Activated CD8-positive, alpha-beta memory T cell treated with anti-CD3 and anti-CD28 coated beads for 48 hours (primary cell): ENCODE measurements at places on chromosomes 3 and 15.

GRCh38 chr3:55804170-55805095, 317.3 kb upstream of the WNT5A start:
- DNase-seq: no peak

- no peak for DNase-seq
Measured at GRCh38 chr3:120420360-120420759, 30.4 kb downstream of the FSTL1 start.

GRCh38 chr3:33711100-33711499, 7.0 kb downstream of the CLASP2 start:
- DNase-seq: no peak

DNA sequence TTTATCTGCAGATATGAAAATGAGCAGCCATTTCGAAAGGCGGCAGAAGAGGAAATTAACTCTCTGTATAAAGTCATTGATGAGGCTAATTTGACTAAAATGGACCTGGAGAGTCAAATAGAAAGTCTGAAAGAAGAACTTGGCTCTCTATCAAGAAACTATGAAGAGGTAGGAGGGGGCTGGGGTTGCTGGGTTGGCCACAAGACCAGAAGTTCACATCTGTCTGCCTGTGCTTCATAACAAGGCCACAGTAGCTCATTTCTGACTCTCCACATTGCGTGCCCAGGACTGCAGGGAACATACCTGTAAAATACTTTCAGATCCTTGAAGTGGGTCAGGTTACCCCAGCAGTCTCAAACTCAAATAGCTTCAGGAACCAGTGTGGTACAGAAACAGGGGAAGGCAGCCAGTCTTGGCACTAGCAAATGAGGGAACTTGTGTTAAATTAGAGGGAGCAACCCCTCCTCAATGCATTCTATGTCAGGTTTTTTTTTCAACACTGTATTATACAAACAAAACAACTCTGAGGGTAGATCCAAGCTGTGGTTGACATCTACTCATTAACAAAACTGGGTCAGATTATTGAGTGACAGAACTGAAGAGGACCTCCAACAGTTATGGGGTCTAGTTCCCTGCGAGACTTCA, 48.7 kb downstream of the BFSP2 start:
- peak; percentile 8 for DNase-seq

DNA sequence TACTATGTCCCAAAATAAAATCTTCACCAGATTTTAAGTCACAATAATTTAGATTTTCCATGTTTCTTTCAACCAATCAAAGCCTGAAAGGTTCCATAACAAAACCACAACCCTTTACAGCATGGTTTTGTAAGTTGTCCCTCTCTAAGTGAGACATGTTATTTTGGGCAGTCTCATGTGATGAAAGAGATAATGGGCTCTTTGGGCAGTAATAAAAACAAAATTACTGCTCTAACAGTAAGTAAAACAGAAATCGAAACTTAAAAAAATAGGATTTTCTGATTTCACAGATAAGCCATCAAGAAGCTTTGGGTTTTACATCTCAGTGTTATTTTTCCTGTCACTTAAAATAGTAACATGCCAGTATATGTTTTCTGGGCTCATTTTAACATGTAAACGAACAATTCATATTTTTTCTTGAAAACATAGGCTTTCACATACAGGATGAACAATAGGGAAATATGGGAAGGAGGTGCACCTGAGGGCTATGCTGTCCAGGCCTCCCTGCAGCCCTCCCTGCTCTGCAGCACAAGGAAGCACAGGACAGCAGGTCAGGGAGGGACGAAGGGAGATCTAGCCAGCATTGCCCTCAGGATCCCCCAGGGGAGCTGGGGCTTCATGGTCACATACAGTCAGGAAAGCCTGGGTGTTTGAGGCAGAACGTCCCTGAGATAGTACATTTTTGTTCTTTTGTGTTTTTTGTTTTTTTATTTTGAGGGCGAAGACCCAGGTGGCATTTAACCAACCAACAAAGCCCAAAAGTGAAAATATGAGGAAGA, 157.4 kb downstream of the SHOX2 start:
- DNase-seq: no peak

DNA sequence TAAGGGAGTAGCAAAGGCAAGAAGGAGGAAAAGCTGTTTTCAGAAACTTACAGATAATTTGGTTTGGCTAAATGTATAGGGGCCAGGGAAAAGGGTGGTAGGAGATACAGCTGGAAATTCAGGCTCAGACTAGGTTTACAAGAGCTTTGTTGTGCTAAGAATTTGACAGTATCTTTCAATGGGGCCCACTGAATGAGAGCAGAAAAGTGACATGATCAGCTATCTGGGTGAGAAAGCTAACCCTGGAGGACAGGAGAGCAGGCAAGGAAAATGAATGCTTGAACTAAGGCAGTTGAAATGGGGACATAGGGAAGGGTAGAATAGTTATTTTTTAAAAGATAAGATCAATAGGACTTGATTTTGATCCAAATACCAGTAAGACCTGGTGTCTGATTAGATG, 2.8 kb upstream of the EIF4G1 start:
- DNase-seq: no peak

DNA sequence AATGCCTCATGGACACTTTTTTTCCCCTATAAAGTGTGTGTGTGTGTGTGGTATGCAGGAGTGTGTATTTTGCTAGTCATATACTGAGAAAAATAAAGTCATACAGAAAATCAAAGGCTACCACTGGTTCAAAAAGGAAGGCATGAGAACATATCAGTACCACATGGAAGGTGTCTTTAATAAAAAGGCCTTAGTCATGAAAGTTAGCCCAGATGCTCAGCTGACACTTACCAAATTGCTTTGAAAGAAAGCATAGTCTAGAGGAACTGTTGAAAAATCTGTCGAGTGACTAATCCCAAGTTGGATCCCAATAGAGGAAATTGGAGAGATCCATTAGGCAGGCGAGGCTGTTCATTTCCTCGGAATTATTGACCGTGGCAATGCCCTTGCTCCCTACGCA, 432.9 kb upstream of the CFAP20DC start:
- DNase-seq: no peak

DNA sequence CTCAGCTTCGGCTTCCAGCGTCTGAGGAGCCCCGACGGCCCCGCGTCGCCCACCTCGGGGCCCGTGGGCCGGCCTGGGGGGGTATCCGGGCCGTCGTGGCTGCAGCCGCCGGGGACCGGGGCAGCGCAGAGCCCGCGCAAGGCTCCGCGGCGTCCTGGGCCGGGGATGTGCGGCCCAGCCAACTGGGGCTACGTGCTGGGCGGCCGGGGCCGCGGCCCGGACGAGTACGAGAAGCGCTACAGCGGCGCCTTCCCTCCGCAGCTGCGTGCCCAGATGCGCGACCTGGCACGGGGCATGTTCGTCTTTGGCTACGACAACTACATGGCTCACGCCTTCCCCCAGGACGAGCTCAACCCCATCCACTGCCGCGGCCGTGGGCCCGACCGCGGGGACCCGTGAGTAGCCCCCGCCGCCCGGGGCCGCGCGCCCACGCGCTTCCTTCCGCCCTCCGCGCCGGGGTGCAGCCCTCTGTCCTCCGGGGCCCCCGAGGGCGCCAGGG, 462 bp downstream of the EDEM1 start:
- no peak for DNase-seq

- no peak for DNase-seq
Measured at GRCh38 chr3:116473602-116474001, 28.3 kb upstream of the LSAMP start.

DNA sequence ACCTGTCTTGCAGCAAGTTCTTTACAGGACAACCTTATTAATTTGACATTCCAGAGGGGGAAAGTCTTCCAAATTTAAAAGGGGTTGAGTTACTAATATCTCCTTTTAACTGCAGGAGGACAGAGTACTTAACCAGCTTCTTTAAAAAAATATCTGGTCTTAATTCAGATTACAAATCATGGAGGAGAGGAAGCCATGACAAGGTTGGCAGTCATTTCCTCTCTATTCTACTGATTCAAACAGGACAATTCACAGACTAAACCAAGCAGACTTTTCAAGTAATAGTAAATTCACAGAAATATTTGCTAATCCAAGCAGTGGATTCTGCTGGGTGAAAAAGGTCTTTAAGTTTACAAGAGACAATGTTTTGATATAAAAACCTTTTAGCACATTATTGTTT, 185.3 kb downstream of the CFAP20DC start:
- DNase-seq: no peak

DNA sequence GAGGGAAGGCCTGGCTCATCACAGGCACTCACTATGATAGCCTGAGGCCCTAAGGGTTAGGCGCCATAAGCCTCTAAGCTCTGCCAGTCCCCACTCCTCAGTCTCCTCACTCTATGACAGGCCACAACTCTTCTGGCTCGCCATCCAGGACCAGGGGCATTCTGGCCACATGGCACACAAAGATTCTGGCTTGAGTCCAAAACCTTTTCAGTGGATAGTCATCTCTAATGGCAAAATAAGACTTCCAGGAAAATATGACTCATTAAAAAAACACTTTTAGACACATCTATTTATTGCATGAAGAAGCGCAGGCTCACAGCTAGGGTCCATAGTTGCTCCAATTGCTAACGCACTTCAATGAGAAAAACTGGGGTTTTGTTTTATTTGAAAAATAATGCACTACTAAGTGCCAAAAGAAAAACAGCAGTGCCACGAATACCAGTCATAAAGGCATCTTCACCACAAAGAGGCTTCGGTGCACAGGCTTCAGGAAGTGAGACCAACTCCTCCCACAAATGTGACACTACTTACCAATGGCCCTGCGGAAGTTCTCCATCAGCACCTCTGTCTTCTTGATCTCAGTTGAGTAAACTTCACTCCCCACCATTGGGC, 11.1 kb downstream of the RUVBL1 start:
- no peak for DNase-seq
